Thyroid gland (tissue), 4 donors: ENCODE measurements at places on chromosomes 2 and 18. TPM values are rescaled to one million over a fixed set of nuclear protein-coding genes. Genes with fewer than 3 reads are reported as not detected.

Gene SNORC
- total RNA-seq = 0.45 TPM

Gene CRYGC
- not detected for total RNA-seq

Gene IKZF2
- total RNA-seq = 47.2 TPM

Gene PNPT1
- total RNA-seq = 21.0 TPM

DNA sequence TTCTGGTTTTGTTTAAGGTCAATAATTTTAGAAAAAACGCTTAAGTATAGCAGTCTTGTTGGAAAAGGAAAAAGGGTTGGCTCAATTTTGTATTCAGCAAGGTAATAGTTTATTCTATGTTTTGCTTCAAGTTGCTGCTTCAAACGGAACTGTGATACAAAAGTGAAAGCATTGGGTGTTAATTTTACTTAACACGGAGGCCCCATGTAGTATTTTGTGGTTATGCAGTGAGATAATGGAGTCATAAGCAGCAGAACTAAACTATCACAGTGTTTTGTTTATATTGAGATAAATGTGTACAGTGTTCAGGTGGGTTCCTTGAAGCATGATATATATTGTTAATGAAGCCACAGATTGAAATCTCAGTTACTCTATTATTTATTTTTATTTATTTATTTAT, 67.0 kb upstream of the LYPD6B start:
- no peak overlapping the region for H3K4me3 ChIP-seq
- DNase-seq = no peak
- H3K36me3 ChIP-seq = no peaks in the 10 kb centered on the region
- no peak overlapping the region for H3K27ac ChIP-seq
- peaks cover under 1% of the 10 kb centered on the region for H3K4me1 ChIP-seq

- DNase-seq = no peak
- H3K4me3 ChIP-seq = no peak overlapping the region
- no peaks in the 10 kb centered on the region for H3K4me1 ChIP-seq
- H3K27me3 ChIP-seq = no peaks in the 10 kb centered on the region
Observed at GRCh38 chr18:10481831-10482230, 27.4 kb downstream of the APCDD1 start.

Gene CNNM3
- 18.2 TPM for total RNA-seq

- no peak for DNase-seq
- H3K4me1 ChIP-seq = no peaks in the 10 kb centered on the region
- H3K4me3 ChIP-seq = no peak overlapping the region
- H3K36me3 ChIP-seq = no peaks in the 10 kb centered on the region
- H3K27ac ChIP-seq = no peak overlapping the region
- H3K27me3 ChIP-seq = no peaks in the 10 kb centered on the region
Observed at GRCh38 chr2:10481666-10482157, 33.6 kb upstream of the ODC1 start.

DNA sequence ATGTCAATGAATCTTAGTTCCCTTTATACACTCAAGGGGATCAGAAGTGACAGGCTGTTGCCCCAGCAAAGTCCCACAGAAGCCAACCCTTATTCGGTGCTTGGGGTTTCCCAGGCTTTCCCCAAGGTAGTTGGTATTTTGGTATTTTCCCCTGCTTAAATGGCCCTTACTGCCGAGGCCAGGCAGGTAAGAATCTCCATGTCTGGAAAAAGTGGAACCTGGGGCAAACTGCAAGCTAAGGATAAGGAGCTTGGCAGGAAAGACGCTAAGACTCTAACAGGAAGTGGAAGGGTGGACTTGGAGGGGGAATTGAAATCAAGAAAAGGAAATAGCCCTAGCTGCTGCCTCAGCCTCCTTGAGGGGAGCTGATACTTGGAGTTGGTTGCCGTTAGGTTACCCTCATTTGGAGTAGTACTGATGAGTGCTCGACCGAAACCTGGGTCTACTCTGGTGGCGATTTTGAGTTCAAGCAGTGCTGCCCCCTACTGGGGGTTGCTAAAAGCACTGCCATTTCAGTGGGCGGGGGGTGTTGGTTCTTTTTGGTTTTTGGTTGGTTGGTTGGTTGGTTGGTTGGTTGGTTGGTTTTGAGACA, 3.3 kb upstream of the GPBAR1 start:
- H3K27ac ChIP-seq = no peak overlapping the region
- H3K36me3 ChIP-seq = peaks cover 37% of the 10 kb centered on the region
- no peaks in the 10 kb centered on the region for H3K4me1 ChIP-seq
- H3K27me3 ChIP-seq = no peaks in the 10 kb centered on the region
- no peak overlapping the region for H3K4me3 ChIP-seq

Gene CCDC68
- total RNA-seq = 2.6 TPM
